Stimulated activated CD4-positive, alpha-beta T cell treated with anti-CD3 and anti-CD28 coated beads, Interleukin-1b, Interleukin-23, amount 100 ng/mL, for 48 hours (primary cell): ENCODE measurements at places on chromosomes 16 and 17.

DNA sequence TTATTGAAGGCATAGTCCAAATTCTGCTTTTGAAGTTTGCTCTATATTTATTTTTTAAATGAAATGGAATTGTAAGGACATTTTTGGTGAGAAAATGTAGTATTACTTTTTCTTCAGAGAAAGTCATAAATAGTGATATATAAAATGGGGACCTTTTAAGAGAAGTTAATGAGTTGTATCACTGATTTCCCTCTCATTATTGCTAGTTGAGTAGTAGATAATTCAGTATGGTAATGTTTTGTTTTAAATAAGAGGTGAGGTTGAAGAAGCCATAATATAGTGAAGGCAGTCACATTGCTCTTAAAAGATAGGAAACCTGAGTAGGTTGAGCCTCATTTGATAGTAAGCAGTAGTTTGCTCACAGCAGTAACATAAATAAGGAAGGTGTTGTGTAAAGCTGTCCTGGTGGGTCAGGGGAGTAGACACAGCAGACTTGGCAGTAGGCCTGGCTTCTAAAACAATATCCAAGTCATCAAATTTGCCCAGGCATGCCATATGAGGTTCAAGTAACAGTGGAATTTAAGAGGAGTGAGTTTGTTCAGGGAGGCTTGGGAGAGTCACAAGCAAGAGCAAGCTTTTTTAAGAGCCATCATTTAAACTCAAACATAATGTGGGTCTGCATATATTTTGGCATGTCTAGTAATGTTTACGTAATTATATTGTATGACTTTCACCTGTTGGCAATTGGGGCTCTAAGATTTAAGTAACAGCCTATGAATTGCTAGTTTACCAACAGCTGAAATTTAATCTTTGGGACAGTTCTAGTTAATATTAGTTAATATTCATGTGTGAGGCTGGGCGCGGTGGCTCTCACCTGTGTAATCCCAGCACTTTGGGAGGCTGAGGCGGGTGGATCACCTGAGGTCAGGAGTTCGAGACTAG, 6.5 kb downstream of the NFATC3 start:
- DNase-seq: no peak

DNA sequence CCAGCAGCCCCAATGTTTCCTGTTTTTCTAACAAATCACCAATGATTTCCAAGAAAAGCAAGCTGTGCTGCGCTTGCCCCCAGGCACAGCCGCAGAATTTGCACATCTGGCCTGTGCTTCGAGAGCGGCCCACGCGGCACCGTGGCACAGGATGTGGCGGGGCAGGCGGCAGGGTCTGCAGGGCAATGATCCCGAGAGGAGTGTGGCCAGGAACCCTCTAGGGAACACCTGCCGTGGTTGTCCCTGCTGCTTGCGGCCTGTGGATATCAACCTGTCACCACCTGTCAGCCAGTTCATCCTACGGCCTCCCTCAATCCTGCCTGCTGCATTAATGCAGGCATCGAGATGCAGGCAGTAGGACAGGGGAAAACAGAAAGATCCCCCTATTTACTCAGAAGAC, 24.0 kb downstream of the PIK3R5 start:
- DNase-seq: peak; percentile 68

- no peak for DNase-seq
Measured at GRCh38 chr17:21297597-21297996, 13.1 kb downstream of the MAP2K3 start.

DNA sequence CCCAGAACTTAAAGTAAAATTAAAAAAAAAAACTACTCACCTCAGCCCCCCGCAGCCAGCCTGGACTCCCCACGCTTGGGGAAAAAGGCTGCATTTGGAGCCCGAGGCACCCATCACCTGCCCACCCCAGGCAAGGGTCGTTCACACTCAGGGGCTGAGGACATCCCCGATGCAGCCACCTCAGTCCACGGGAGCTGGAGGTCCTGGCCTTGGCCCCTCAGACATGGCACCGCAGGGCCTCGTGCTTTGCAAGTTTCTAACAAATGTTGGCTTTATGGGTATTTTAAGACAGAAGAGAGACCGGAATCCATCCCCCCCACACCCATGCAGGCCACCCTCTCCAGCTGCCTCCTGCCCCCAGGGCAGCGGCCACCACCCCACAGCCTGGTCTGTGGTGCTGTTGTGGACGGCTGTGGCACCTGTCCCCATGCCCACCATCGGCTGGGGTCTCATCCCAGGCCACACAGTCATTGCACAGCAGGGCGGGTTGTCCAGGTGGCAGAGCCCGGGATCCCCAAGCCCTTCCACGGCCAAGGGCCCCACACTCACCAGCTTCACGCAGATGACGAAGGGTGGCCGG, 116.4 kb upstream of the ZNF750 start:
- no peak for DNase-seq

- no peak for DNase-seq
Measured at GRCh38 chr16:56257239-56257638, 66.0 kb downstream of the GNAO1 start.

- no peak for DNase-seq
Measured at GRCh38 chr16:57738844-57739243, 3.3 kb downstream of the KATNB1 start.

DNA sequence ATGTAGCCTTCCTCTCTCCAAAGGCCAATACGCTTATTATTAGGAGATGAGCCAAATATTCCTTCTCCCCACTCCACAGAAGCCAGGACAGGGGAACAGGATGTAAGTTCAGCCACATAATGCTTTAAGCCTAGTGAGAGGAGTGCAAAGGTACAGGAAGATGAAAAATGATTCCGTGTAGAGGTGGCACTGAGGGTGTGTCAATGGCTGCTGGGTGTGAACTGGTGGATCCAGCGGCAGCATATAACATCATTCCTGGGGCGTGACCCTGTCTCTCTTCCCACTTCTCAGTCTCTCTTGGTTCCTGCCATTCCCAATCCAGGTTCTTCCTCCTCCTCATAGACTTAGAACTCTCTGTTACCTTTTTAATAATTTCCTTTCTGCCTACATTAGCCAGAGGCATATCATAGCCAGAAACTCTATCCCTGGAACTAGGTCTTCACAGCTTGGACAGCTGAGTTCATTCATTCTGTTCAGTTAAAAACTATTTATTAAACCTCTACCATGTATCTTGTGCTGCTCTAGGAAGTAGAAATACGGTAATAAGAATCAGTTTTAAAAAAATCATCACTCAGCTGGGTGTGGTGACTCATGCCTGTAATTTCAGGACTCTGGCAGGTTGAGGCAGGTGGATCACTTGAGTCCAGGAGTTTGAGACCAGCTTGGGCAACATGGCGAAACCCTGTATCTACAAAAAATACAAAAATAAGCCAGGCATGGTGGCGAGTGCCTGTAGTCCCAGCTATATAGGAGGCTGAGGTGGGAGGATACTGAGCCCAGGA, 58.0 kb upstream of the FAM20A start:
- no peak for DNase-seq

DNA sequence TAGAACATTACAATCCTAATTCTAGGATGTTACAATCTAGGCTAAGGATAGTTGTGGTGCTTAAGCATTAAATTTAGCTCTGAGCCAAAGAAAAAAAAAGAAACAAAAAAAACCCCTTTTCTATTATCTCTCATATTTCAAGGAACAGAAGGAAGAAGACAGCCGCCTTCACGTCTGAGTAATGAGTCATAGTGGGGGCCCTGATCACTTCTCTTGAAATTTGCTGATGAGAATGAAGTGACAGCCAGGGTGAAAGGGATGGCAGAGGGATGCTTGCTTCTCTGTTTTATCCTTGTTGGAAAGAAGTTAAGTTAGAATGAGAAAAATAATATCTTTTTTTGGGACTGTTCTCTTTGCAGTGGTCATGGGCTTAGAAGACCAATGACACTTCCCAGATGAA, 82.6 kb upstream of the MPHOSPH6 start:
- DNase-seq: no peak

DNA sequence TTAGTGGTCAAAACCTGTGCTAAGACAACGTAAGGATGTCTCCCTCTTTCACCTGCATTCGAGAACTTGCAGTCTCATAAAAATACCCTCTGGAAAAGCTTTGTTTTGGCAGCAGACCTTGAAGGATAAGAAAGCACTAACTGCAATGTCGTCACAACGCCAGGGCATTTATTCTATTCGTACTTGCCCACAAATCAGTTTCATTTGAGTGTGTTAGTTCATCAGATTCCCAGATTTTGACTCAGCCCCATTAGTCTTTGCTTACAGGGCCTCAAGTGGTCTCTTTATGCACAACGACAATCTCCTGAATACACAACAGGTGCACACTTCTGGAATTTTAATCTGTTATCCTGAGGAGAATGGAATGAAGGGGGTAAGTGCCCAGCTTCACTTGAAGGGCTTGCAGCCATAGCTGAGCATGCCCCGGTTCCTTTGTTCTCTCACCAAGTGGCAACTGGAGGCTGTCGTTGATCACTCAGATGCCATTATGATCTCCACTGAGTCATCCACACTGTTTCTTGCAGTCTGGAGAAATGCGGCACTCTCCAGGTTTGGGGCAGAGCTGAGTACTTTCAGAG, 58.8 kb downstream of the CLEC19A start:
- no peak for DNase-seq

DNA sequence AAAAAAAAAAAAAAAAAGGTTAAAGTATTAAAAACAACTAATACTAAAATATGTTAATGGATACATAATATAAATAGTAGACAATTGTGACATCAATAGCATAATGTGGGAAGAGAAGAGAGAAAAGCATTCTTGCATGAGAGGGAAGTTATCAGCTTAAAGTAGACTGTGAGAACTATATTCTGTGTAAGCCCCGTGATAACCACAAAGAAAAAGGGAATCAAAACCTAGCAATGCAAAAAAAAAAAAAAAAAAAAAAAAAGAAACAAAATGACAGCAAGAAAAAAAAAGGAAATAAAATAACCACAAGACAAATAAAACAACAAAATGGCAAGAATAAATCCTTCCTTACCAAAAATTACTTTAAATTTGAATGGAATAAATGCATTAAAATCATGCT, 39.8 kb upstream of the MYLK3 start:
- DNase-seq: no peak

DNA sequence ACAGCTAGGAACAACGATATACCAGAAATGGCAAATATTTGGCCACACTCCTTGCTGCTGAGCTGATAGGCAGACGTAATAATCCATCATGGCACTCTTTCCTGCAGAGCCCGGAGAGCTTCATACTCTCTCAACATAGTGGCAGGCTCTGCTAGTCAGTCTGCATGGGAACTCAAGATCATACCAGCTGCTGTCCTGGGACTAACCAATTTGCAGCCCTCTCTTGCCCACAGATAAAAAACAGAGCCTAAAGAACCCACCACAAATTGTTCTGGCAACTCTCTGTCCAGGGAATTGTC, 13.5 kb downstream of the GSDMB start:
- DNase-seq: no peak

DNA sequence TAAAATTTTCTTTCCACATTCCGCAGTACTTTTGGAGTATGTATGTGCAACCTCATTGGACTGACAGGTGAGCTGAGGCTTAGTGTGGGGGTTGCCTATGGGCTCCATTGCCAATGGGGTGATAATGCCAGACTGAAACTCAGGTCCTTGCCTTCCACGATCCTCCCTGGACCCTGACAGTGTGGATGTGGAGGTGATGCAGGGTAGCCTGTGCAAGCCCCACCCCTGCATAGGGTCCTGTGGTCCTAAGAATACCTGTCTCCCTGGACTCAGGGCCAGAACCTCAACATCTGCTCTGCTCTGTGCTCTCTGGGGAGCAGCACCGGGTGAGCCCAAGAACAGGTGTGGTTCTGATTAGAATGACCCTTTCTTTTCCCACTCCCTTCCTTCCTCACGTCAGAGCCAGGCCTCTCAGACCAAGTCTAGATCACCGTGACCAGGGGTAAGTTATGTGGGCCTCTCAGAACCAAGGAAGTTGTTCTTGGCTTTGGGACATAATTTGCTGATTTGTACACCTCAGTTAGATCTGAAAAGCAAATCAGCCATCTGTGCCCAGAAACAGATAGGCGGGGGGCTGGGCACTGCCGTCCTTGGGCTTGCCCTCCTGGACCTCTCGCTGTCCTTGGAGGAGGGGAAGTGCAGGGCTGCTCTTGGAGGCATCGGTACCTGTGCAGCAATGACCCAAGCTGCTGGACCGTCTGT, 8.4 kb upstream of the TNS4 start:
- DNase-seq: no peak

GRCh38 chr16:88292007-88292970, 90.5 kb upstream of the ZNF469 start:
- DNase-seq: no peak

- DNase-seq: no peak
Measured at GRCh38 chr16:82421851-82422250, 204.9 kb upstream of the CDH13 start.

- no peak for DNase-seq
Measured at GRCh38 chr16:4913130-4913773, 23.7 kb downstream of the PPL start.

DNA sequence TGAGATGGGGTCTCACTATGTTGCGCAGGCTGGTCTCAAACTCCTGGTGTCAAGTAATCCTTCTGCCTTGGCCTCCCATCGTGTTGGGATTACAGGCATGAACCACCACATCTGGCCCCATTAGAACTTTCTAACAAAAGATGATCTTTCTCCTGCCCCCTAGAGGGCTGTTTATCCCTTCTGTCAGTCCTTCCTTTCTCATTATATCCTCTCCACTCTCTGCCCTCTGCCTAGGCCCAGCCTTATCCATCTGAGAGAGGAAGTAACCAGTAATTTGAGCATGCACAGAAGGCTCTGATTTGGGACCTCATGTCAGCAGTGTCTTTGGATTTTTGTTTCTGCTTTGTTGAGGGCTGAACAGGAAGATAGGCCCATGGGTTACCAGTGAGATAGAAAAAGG, 4.4 kb upstream of the DHX40 start:
- DNase-seq: no peak

DNA sequence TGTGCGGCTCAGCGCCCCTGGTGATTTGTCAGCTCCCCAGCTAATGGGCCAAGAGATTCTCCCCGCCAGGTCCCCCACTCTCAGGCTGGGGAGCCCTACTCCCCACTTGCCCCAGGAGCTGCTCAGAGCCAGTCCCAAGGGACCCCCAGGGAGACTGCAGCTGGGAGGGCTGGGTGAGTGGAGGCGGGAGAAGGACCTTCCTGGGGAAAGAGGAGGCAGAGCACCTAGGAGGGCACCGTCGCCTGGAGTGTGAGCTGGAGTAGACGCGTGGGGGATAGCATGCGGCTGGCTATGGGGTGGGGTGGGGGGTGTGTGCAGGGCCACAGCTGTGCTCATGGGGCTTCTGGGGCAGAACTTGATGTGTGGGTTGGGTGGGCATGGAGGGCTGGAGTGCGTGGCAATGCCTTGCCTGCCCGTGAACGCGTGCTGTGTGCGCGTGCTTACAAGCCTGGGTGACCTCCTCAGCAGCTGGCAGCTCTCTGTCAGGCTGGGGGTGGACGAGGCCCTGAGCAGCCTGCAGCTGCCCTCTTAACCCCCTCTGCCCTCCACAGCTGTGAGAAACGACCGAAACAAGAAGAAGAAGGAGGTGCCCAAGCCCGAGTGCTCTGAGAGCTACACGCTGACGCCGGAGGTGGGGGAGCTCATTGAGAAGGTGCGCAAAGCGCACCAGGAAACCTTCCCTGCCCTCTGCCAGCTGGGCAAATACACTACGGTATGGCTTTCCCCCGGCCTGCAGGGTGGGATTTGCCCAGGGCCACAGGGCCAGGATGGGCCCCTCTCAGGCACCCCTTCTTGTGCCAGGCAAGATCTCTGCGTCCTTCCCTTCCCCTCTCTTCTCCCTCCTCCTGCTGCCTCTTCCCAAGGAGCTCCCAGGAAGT, 12.9 kb downstream of the GJD3 start:
- no peak for DNase-seq

- peak; percentile 53 for DNase-seq
Measured at GRCh38 chr17:42422412-42422957, 571 bp downstream of the CAVIN1 start.

- no peak for DNase-seq
Measured at GRCh38 chr17:75155191-75155601, 884 bp upstream of the JPT1 start.

GRCh38 chr17:53058031-53058430, 764.7 kb upstream of the KIF2B start:
- no peak for DNase-seq
